ENCODE measurements at places on chromosomes 11 and 22.
A peak's percentile ranks its signal among the peaks of the same experiment; 100 is the strongest.

DNA sequence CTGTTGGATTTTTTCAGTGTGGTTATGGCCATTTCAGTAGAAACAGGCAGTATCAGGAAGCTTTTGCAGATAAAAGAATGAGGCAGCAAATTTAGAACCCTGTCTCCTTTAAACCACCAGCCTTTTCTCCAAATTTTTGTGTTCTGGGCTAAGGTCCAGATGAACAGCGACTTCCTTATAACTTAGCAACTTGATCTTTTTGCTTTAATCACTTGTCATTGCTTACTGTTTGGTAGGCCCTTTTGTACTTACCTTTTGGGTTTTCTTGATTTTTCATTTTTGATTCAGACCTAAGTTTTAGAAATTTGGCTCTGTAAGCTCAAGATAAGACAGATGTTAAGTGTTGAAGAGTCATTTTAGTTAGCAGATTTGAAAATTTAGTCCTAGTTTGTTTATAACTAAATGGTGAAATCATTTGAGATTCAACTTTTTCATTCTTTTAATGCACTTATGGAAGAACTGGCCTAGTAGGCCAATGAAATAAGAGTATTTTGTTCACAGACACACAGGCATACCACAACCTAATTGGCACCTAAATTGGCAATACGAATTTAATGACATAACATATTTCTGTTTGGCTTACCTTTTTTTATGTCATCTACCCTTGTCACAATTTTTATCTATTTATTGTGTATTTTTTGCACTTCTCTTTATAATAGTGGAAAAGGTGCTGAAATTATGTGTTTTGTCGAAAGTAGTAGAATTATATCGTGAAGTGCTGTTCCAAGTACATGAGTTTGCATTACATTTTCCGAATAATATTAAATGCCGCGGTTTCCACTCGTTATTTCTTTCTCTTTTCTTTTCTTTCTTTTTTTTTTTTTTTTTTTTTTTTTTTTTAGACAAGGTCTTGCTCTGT lies 2.1 kb downstream of the RTN3 start:
- DNase-seq, result no peak

DNA sequence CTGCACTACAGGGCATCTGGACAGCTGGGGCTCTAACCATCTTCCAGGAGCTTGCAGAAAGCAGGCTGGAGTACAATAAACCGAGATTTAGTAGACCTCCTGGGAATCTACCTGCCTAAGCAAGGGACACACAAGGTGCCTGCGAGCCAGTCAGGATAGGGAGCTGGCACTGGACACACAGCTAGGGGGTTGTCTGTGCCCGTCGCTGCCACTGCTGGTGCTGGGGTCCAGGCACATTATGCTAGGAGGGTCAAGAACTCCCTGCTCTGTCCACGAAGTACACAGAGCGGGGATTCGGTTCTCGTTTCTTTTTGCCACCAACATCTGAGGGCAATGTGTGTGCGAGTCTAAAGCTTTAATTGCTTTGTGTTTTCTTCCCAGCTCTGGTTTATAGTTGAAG lies 4.2 kb downstream of the RIC8A start:
- no peak for DNase-seq

DNA sequence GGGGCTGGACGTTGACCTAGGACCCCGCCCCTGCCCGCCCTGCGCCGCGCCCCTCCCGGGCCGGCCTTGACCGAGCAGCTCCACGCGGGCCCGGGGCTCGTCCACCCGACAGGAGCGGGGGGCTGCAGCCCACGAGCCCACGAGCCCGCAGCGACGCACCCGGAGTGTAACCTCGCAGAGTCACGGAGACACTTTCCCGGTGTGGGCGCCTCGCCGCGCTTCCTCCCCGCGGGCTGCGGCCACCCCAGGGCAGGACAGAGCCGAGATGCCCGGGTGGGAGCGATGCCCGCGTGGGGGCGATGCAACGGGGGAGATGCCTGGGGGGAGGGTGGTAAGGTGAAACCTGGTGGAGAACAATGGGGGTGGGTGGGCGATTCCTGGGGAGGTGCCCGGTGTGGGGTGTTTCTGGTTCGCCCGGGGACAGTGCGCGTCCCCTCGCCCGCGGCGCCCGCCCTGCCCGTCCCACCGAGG lies 4.9 kb upstream of the ZBED4 start:
- DNase-seq, result no peak

GRCh38 chr11:73866586-73866996 lies 10.1 kb downstream of the COA4 start:
- DNase-seq, result peak; percentile 92

DNA sequence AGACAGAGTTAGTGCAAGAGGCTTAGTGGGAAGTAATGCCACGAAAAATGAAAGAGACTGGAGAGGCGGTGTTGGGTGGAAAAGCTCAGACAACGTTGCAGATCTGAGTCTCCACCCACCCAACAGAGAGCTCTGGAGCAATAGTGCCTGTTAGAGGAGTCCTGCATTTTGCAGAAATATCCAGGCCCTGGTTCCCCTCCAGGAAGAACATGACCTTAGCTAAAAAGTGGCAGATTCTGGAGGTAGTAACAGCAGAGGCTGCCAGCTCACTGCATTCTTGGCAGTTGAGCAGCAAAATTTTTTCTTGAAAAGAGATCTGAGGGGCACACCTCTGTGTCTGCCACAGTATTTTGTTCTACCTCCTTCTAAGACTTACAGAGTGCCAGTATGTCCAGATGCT lies 27.7 kb upstream of the BIRC3 start:
- DNase-seq, result no peak

- peak; percentile 66 for DNase-seq
Measured at GRCh38 chr11:66856496-66857233, at the start of gene LRFN4. Gene LRFN4, plus strand, starts transcription at chr11:66857064. Its CDS starts 681 bp downstream, at chr11:66857745.

- DNase-seq, result no peak
Measured at GRCh38 chr11:5679811-5680210, 5.1 kb downstream of the TRIM5 start.

DNA sequence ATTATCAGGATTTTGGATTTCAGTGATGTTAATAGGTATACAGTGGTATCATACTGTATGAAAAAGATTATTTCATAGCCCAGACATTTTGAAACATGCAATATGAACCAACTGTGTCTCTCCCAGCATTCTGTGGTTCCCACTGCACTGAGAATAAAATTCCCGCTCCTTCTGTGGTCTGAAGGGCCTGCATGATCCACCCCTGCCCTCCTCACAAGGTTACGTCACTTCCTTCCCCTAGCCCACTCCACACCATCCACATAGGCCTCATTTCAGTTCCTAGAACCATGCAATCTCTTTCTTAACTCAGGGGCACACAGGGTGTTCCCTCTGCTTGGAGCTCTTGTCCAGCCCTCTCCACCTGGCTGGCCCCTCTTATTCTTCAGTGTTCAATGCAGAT lies 103.1 kb downstream of the TSPAN18 start:
- DNase-seq, result no peak

DNA sequence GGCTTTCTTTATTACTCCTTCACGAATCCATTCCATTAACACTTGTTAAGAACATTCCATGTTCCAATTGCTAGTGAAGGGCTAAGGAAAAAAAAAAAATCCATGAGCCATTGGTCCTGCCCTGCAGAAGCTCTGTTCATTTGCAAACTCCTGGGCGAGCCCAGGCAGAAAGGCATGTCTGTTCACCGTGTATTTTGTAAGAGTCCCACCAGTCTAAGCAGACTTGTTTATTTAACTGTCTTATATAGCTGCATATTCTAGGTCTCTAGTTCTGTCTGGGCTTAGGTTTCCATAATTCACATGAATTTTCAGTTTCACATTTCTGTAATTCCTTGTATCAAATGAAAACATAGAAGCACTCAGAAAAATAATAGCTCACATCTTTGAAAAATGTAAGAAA lies 97.4 kb upstream of the POU2AF2 start:
- DNase-seq, result no peak

GRCh38 chr11:100681064-100681502 lies 6.0 kb upstream of the ARHGAP42 start:
- peak; percentile 84 for DNase-seq

- DNase-seq, result peak; percentile 28
Measured at GRCh38 chr22:36734171-36735058, 30.9 kb upstream of the CACNG2 start.

- DNase-seq, result no peak
Measured at GRCh38 chr11:76684516-76684915, 14.0 kb upstream of the LRRC32 start.

DNA sequence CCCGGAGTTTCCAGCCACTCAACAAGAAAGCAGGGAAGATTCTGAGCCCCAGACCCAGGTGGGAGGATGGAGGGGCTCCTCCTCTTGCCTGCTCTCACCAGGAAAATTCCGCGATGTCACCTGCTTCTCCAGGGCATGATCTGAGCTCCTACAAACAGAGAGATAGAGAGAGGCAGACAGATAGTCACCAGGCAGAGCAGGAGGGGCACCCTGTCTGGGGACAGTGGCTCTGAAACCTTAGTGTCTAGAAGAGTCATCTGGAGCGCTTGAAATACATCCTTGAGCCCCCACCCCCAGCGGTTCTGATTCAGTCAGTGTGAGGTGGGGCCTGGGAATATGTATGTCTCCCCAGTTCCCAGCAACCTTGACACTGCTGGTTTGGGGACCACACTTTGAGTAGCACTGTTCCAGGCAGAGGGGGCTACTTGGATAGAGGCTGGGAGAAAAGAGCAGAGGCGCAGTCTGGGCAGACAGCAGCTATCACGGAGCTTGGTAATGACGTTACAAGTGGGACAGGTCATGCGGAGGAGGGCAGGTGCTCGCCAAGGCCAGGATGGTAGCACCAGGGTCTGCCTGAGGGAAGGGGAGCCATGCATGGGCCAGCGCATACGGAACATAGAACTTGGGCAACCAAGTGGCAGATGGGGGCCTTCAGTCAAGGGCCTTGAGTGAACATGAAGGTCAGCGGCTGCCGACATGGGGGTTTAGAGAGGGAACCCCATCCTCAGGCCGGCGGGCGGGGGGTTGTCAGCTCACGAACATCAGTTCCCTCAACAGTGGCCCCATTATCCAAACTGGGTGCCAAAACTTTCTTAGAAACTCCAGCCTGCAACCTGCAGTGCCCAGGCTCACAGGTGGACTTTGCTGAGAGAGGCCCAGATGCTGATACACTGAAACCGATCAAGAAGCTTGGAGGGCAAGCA lies 60.9 kb upstream of the MYEOV start:
- no peak for DNase-seq

DNA sequence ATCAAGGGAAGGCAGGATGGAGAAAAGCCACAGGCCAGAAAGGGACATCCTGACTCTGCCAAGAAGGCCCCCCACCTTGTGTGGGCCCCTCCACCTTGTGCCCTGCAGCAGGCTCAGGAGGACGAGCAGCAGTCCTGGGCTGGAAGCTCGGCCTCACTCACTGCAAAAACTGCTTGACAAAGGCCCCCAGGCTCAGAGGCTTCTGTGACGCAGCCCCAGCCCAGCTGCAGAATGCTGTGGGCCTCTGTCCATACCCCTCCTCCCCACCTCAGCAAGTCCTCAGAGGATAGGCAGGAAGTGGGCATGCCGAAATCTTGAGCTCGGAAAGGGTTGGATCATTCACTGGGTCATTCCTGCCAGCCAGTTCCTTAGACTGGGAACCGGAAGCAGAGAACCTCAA lies 61.9 kb downstream of the NRXN2 start:
- DNase-seq, result no peak

DNA sequence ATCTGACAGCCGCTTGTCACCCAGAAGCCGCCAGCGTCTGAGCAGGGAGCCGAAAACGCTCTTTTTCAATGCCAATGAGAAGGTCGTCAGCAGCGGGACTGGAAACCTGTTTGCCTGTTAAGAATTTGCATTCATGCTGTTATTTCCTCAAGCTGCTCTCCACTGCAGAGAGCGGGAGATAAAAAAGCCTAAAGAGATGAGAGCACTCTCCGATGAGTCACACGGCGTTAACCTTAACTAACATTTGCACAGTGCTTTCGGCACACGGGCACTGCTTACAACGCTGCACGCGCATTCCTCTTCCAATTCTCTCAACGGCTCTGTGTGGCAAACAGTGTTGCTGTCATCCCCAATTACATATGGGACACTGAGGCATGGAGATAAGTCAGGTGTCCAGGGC lies 40.0 kb upstream of the RTL6 start:
- DNase-seq, result no peak
